Osteocyte (in vitro differentiated cells): ENCODE measurements at places on chromosomes 11 and 22. TPM values are rescaled to one million over a fixed set of nuclear protein-coding genes. Genes with fewer than 3 reads are reported as not detected.

GRCh38 chr11:72836111-72836510 is 21.9 kb downstream of the ATG16L2 start:
- peak; percentile 77 for DNase-seq

DNA sequence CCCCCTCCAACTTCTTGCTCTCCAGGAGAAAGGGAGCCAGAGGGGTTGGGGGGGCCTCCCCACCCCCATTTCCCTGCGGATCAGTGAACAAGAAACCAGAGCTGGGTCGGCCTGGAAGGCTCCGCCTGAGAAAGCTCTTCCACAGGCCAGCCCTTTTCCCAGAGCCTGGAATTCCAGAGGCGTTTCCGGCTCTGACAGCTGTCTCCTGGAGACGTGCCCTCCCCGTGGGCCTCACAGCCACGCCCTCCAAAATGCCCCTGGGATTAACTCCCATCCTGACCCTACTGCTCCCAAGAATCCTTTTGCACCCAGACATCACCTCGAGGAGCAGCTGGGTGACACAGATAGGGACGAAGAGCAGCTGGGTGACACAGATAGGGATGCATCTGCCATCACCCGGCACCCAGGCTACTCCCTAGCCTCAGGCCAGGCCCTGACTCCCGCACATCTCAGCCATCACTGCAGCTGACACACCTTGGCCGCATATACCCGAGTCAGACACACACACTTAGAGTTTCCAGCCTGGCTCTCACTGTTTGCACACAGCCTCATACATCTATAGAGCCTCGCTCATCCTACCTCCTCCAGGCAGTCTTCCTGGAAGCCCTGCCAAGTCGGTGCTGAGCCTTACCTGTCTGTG is 7.6 kb upstream of the CDC42EP1 start:
- no peak for DNase-seq

DNA sequence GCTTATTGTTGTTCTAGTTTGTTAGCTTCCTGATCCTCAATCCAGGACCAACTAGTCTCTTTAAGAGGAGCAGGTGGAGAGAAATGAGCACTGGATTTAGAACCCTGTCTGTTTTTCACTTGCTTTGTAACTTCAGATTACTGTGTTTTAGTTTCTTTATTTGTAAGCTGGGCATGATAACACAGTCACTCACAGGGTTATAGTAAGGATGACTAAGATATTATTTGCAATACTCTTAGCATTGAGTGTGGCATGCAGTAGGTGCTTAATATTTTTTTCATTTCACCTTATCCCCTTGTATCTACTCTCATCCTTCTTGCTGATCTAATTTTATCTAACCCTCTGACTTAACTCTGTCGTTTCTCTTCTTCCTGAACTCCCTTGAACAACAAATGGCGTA is 33.8 kb downstream of the DNHD1 start:
- no peak for DNase-seq

GRCh38 chr22:41034706-41035105 is 57.7 kb upstream of the EP300 start:
- DNase-seq: no peak

DNA sequence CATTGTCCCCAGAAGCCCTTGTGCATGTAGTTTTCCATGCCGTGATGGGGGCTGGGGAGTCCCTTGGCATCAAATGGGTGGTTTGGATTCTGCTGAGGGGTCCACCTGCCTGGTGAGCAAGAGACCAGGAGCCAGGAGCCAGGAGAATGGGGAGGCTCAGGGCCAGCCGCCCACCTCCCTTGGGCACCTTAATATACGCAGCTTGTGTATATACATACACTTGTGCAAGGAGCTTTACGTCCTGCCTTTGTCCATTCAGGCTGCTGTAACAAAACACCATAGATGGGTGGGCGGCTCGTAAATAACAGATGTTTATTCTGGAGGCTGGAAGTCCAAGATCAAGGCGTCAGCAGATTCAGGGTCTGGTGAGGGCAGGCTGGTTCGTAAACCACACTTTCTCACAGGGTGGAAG is 62.5 kb downstream of the SMIM38 start:
- peak; percentile 63 for DNase-seq

- no peak for DNase-seq
These were observed 53.1 kb upstream of the CEP295 start for GRCh38 chr11:93608364-93608763.

DNA sequence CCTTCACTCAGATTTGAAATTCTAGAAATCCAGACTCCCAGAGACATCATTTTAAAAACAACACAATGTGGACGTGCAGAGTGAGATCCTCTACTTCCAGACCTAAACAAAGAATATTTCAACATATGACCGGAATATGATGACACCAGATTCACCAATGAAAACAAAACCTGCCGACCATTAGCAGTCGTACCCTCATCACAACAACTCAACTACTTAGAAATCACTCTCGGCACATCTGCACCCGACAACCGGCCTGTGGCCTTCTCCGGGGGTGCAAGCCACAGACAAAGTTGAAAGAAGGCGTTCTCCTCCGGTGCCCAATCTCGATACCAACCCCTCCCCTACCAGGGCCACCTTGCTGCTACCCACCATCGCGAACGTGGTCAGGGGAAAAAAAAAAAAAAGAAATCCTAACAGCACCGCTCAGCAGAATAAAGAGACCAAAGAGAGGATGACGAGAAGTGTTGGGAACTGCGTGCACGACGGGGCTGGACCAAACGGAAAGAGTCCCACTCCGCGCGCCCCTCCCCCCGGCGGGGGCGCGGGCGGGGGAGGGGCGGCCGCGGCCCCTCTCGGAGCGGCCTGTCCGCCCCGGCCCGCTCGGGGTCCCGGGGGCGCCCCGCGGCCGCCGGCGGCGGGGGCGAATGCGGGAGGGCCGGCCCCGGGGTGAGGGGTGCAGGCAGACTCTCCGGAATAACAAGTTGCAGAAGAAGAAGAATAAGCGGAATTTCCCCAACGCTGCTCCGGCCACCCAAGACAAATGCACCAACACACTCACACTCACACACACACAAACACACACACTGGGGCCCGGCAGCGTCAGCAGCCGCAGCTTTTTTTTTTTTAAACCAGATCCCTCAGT is 1.7 kb downstream of the PHF21A start:
- DNase-seq: no peak

DNA sequence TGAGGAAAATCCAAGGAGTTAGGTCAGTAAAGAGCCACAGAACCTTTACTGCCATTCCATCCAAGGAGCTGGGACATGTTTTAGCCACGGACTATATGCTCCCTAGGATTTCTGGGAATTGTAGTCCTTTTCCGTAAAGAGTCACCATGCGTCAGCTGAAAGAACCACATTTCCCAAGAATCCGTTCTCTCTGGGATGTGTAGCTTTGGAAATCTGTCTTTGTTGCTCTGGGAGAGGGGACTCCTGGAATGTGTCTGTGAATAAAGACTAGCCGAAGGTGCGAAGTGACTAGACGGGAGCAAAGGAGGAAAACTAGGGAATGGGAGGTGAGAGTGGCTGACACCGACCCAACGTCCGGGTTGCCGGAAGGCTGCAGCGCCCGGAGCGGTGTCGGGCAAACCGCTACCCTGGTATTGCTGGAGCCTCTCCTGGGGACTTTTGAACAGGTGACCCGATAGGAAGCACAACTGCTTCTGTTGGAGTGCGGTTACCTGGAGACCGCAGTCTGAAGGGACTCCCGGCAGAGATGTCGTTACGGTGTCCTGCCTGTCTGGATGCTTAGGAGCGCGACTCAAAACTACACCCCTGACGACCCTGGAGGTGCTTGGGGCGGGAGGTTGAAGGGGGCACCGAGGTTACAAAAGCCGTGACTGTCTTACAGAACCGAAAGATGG is at the start of gene IFTAP:
IFTAP (plus strand) TSS at position 187 of the 674 bp plus-strand sequence. CDS start 15,602 bp downstream, outside the sequence.
- no peak for DNase-seq

ARVCF gene
- total RNA-seq: 26.5 and 29.3 TPM in 2 replicates
